Progenitor cell of endocrine pancreas (in vitro differentiated cells): ENCODE measurements at places on chromosomes 5 and 9. TPM values are rescaled to one million over a fixed set of nuclear protein-coding genes. Genes with fewer than 3 reads are reported as not detected.
A peak's percentile ranks its signal among the peaks of the same experiment; 100 is the strongest.

The PLAA gene
- 46.0 and 46.6 TPM in 2 replicates for total RNA-seq

The LRRC70 gene
- total RNA-seq: 0.75 and 0.77 TPM in 2 replicates

The SLC25A2 gene
- total RNA-seq: 1.1 and 1.2 TPM in 2 replicates

The CXCL14 gene
- total RNA-seq: 6.1 and 10.1 TPM in 2 replicates

The SELENOP gene
- total RNA-seq: 85.3 and 86.3 TPM in 2 replicates

The PCDHA4 gene
- total RNA-seq: 27.8 and 28.6 TPM in 2 replicates

The POU5F2 gene
- 0.96 and 1.1 TPM in 2 replicates for total RNA-seq

The HMCN2 gene
- 0.26 and 0.31 TPM in 2 replicates for total RNA-seq

The PKN3 gene
- total RNA-seq: 20.0 and 20.2 TPM in 2 replicates

The CYLC2 gene
- not detected in 2 replicates for total RNA-seq

GRCh38 chr5:173479711-173480110 lies 136.7 kb downstream of the BOD1 start:
- DNase-seq: no peak
- no peaks in the 10 kb centered on the region for H3K36me3 ChIP-seq
- no peak overlapping the region for H3K27ac ChIP-seq

GRCh38 chr5:138829341-138829740 lies 45.8 kb downstream of the LRRTM2 start:
- H3K4me3 ChIP-seq: no peak overlapping the region
- peaks cover 7% of the 10 kb centered on the region for H3K4me1 ChIP-seq
- no peak for DNase-seq
- no peaks in the 10 kb centered on the region for H3K27me3 ChIP-seq
- H3K36me3 ChIP-seq: peaks cover 30% of the 10 kb centered on the region

DNA sequence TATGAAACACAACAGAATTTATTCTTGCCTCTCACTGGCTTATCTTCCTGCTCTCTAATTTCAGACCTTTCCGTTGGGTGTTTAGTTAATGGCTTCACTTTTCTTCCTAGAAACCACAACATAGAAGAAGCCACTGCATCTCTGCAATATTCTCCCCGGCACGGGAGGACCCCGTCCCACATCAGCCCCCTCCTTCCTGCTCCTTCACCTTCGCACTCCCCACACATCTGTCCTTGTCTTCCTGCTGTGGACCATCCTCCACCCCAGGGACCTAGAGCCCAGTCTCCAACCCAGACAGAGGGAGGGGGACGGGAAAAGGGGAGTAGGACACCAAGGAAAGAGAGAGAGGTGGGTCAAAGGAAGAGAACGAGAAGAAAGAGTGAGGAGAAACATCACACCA lies 1.4 kb downstream of the OR2V1 start:
- peaks cover 83% of the 10 kb centered on the region for H3K27me3 ChIP-seq
- H3K27ac ChIP-seq: no peak overlapping the region
- H3K4me1 ChIP-seq: no peaks in the 10 kb centered on the region
- no peak for DNase-seq
- no peaks in the 10 kb centered on the region for H3K36me3 ChIP-seq
- H3K4me3 ChIP-seq: no peak overlapping the region

- no peaks in the 10 kb centered on the region for H3K27me3 ChIP-seq
- H3K4me1 ChIP-seq: peaks cover 13% of the 10 kb centered on the region
- H3K27ac ChIP-seq: peak overlapping the region; percentile 54
- no peak overlapping the region for H3K4me3 ChIP-seq
- DNase-seq: no peak
Measured at GRCh38 chr9:112094948-112095681, 80.0 kb downstream of the SUSD1 start.

- DNase-seq: no peak
- H3K4me3 ChIP-seq: no peak overlapping the region
- H3K36me3 ChIP-seq: no peaks in the 10 kb centered on the region
- H3K27me3 ChIP-seq: no peaks in the 10 kb centered on the region
Measured at GRCh38 chr9:91847581-91848091, 102.4 kb downstream of the ROR2 start.

DNA sequence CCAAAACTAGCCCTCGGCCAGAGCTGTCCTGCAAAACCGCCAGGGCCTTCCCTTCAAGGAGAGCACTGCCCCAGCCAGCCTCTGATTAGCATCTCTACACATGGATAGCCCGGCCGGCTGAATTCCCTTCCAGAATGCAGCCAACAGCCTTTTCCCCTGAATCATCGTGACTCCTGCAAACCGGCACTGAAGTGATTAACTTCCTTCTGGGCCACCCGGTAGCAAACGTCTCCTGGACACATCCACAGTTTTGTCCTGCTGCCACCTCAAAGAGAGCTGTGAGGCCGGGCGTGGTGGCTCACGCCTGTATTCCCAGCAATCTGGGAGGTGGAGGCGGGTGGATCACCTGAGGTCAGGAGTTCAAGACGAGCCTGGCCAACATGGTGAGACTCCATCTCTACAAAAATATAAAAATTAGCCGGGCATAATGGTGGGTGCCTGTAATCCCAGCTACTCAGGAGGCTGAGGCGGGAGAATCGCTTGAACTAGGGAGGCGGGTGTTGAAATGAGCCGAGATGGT lies 21.1 kb upstream of the EEIG1 start:
- no peak for DNase-seq
- no peak overlapping the region for H3K4me3 ChIP-seq
- H3K27ac ChIP-seq: peak overlapping the region; percentile 35
- peaks cover 6% of the 10 kb centered on the region for H3K4me1 ChIP-seq
- no peaks in the 10 kb centered on the region for H3K36me3 ChIP-seq
- H3K27me3 ChIP-seq: no peaks in the 10 kb centered on the region

DNA sequence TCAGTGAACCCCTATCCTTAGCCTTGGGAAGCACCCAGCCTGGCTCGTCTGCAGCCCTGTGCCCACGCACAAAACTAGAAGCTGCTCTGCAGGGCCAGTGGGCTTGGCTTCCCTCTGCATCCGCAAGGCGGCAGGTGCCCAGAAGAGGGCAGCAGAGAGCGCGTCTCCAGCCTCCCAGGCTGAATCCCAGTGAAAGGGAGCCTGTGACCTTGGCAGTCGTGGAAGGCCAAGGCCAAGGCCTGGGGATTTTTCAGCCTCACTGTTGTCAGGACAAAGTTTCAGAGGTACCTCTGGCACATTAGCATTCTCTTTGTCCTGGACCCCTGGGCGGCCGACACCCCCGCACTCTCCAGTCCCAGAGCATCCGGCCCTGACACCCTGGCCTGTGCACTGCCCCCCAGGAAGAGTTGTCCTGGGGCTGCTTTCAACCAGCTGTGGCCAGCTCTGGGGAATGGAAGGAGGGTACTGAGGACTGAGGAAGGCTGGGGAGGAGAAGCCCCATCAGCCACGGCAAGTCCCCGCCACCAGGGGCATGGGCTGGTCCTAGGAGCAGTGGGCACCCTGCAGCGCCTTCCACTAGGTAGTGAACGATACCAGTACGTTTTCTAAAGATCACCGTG lies 63.6 kb upstream of the IL17B start:
- peak; percentile 90 for DNase-seq
- no peak overlapping the region for H3K27ac ChIP-seq
- H3K4me3 ChIP-seq: no peak overlapping the region
- H3K4me1 ChIP-seq: peaks cover 13% of the 10 kb centered on the region
- no peaks in the 10 kb centered on the region for H3K36me3 ChIP-seq
- H3K27me3 ChIP-seq: peaks cover 6% of the 10 kb centered on the region

GRCh38 chr5:6718161-6718681 lies 5.0 kb downstream of the TENT4A start:
- no peaks in the 10 kb centered on the region for H3K27me3 ChIP-seq
- H3K4me3 ChIP-seq: no peak overlapping the region
- H3K36me3 ChIP-seq: no peaks in the 10 kb centered on the region
- peaks cover 45% of the 10 kb centered on the region for H3K4me1 ChIP-seq
- peak overlapping the region; percentile 1 for H3K27ac ChIP-seq
- no peak for DNase-seq

GRCh38 chr5:67166460-67167285 lies 29.9 kb downstream of the CD180 start:
- H3K27ac ChIP-seq: peak overlapping the region; percentile 94
- peaks cover 19% of the 10 kb centered on the region for H3K36me3 ChIP-seq
- H3K27me3 ChIP-seq: no peaks in the 10 kb centered on the region
- no peak overlapping the region for H3K4me3 ChIP-seq
- DNase-seq: no peak

- no peak overlapping the region for H3K27ac ChIP-seq
- H3K27me3 ChIP-seq: no peaks in the 10 kb centered on the region
- H3K36me3 ChIP-seq: no peaks in the 10 kb centered on the region
- no peak for DNase-seq
- H3K4me3 ChIP-seq: no peak overlapping the region
Measured at GRCh38 chr5:160230686-160231527, 1.6 kb downstream of the FABP6 start.

- no peaks in the 10 kb centered on the region for H3K36me3 ChIP-seq
- no peak overlapping the region for H3K27ac ChIP-seq
- no peaks in the 10 kb centered on the region for H3K4me1 ChIP-seq
- H3K27me3 ChIP-seq: no peaks in the 10 kb centered on the region
- DNase-seq: no peak
Measured at GRCh38 chr5:90161414-90161813, 248.1 kb downstream of the CETN3 start.

GRCh38 chr9:107760469-107761242 lies 271.1 kb upstream of the KLF4 start:
- peaks cover 3% of the 10 kb centered on the region for H3K36me3 ChIP-seq
- H3K27ac ChIP-seq: no peak overlapping the region
- no peak for DNase-seq

DNA sequence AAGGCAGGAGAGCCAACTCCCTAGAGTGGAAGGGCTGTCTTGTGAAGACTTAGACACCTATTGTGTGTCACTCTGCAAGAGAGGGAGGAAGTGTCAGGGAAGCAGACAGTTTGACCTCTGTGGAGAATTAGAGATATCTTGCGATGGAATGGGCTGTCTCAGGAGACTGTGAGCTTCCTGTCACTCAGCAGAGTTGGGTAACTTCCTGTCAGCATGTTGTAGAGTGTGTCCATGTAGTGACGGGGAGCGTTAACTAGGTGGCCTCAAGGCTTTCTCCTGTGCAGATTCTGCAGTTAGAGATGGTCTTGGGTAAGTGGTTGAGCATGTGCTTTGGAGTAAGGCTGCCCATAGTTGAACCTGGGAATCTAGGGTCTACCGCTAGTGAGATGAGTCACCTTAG lies 136.5 kb downstream of the KIF4B start:
- H3K27ac ChIP-seq: no peak overlapping the region
- H3K4me1 ChIP-seq: peaks cover 1% of the 10 kb centered on the region
- no peaks in the 10 kb centered on the region for H3K27me3 ChIP-seq
- DNase-seq: no peak
- H3K4me3 ChIP-seq: no peak overlapping the region
- H3K36me3 ChIP-seq: no peaks in the 10 kb centered on the region

GRCh38 chr5:79859588-79859987 lies 131.5 kb downstream of the MTX3 start:
- H3K27ac ChIP-seq: no peak overlapping the region
- no peak for DNase-seq
- peaks cover 2% of the 10 kb centered on the region for H3K4me1 ChIP-seq
- H3K27me3 ChIP-seq: peaks cover 6% of the 10 kb centered on the region
- no peak overlapping the region for H3K4me3 ChIP-seq

DNA sequence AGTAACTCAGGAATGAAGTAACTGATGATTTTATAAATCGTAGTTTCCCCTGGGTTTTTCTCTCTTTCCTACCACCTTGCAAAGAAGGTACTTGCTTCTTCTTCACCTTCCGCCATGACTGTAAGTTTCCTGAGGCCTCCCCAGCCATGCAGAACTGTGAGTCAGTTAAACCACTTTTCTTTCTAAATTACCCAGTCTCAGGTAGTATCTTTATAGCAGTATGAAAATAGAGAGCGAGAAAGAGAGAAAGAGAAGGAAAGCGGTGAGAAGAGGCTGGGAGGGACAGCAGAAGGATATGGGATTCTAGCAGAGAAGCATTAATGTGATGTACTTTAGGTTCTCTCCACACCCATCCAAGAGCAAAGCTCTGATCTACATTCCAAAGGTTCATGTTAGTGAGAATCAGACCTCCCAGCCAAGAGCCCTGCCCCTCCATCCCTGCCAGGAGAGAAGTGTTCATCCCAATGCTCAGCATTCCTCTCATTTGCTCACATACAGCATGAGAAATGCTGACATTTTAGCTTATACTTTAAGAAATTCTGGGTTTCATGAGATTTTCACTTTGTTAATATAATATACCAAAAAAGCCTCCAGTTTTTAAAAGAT lies 185.0 kb upstream of the PTGER4 start:
- DNase-seq: no peak
- H3K36me3 ChIP-seq: no peaks in the 10 kb centered on the region
- no peaks in the 10 kb centered on the region for H3K27me3 ChIP-seq
- H3K4me1 ChIP-seq: peaks cover 2% of the 10 kb centered on the region
- H3K4me3 ChIP-seq: no peak overlapping the region

DNA sequence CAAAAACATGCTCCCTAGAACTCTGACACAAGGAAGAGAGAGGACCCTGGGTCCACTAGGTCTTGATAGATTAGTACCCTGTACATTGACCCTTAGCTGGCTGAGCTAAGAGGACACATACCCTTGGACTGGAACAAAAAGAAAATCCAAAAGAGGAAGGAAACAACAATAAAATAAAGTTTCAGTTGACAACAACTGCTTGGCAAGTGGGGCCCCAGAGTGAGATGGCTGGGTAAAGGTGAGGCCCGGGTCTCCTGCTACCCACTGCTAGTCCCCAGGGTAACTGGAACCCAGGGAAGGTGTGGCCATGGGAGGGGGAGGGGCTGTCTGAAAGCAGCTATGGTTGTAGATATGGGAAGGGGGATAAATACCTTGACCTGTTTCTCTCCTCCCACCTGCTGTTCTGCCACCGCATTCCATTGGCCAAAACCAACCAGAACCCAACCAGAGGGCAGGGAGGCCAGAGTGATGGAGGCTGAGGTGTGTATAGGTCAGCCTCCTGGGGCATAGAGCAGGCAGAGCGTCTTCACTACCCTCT lies 11.7 kb downstream of the TAL2 start:
- peaks cover 28% of the 10 kb centered on the region for H3K27me3 ChIP-seq
- no peak overlapping the region for H3K27ac ChIP-seq
- H3K4me3 ChIP-seq: no peak overlapping the region
- H3K4me1 ChIP-seq: peaks cover 9% of the 10 kb centered on the region
- DNase-seq: no peak

DNA sequence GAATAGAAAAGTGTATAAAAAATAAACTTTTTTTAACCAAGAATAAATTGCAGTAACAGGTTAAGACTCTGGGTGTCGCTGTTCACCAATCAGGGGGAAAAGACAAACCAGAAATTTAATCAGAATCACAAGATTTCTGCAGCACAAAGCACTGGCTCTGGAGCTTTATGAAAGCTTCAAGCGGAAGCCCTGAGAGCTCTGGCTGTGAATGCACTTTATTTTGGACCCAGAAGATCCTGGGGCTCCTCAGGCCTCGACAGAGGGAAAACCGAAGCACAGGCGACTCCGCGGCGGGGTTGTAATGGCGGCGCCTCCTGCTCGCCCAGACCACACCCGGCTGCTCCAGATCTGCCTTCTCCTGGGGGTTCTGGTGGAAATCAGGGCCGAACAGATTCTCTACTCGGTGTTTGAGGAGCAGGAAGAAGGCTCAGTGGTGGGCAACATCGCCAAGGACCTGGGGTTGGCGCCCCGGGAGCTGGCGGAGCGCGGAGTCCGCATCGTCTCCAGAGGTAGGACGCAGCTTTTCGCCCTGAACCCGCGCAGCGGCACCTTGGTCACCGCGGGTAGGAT lies at the start of gene PCDHGA4:
PCDHGA4 (plus strand) TSS at position 122 of the 570 bp plus-strand sequence; CDS start at position 209, 87 bp downstream.
- DNase-seq: no peak
- no peak within 1 kb of the TSS for H3K4me3 ChIP-seq
- peaks cover 13% of the 10 kb centered on the region for H3K36me3 ChIP-seq
- no peaks in the 10 kb centered on the region for H3K27me3 ChIP-seq
- H3K4me1 ChIP-seq: no peaks in the 10 kb centered on the region
- no peak within 1 kb of the TSS for H3K27ac ChIP-seq
